ENCODE measurements at places on chromosomes 11 and 22.

DNA sequence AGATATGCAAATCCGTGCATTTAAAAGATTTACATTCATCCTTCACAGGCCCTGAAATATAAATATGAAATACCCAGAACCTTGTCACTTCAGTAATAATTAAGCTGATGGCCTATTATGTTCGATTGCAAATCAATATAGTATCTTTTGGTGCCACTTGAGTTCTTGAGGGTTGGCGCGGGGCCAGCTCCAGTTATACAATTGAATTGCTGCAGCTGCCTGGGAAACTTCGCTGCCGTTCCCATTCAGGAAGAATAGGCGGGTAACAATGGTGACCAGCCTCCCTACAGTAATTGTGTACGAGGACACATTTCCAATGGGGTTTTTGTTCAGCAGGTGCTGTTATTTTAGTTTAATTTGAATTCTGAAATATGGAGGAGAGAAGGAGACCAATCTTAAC, 451.2 kb downstream of the INSC start:
- DNase-seq, result no peak

GRCh38 chr11:63532799-63533475, 3.7 kb upstream of the PLAAT4 start:
- no peak for DNase-seq

GRCh38 chr11:117587416-117587815, 209.6 kb downstream of the DSCAML1 start:
- DNase-seq, result no peak

DNA sequence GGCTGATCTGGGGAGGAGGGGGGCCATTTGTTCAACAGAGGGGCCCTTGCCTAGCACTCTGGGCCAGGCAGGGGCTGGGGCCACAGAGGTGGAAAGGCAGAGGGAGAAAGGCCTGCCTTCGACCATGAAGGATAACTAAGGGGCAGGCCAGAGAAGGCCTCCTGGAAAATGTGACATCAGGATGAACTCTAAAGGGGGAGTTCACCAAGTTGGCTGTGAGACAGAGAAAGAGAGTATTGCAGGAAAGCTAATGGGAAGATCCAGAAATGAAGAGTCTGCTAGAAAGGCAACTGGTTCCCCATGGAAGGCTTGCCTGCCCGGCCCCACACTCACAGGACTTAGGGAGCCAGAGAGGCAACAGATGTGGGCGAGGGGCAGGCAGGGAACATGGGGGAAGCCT, 16.3 kb downstream of the CSNK1E start:
- DNase-seq, result no peak

- no peak for DNase-seq
These were observed 114.6 kb upstream of the SESN3 start for GRCh38 chr11:95345651-95346050.

DNA sequence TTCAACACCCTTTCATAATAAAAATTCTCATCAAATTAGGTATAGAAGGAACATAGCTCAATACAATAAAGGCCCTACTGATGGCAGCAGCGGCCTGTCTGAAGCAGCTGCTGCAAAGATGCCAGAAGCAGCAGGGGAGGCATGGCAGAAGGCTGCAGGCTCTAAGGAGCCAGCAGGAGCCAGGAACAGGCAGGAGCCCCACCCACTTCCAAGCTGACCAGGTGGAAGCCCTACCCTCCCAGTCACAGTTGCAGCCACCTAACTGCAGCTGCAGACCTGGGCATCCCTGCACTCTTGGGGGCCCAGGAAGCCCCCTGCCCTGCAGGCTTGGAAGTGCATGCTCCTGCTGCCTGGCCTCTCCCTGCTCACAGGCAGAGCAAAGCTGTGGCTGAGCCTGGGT, 18.2 kb upstream of the OR6A2 start:
- no peak for DNase-seq

GRCh38 chr11:131756479-131757110, 386.2 kb downstream of the NTM start:
- no peak for DNase-seq

DNA sequence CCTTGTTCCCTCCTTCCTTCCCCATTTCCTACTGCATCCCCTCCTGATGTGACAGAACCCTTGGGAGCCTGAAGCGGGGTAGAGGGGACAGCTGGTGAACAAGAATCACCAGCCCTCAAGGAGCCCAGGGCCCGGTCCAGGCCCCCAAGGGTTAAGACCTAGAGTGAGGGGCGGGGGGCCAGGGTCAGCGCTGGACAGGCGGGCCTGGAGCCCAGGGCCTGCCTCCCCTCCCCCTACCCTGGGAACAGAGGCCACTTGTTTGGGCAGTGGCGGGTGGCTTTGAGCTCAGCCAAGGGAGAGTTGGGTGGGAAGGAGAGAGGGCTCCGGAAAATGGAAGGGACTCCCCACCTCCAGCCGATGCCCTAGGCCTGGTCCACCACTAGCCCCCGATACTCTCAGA, 2.1 kb downstream of the ARAP1 start:
- no peak for DNase-seq

- no peak for DNase-seq
These were observed 40.8 kb upstream of the MYO18B start for GRCh38 chr22:25701056-25701780.

- DNase-seq, result no peak
These were observed 7.4 kb upstream of the ATXN10 start for GRCh38 chr22:45664136-45664646.

GRCh38 chr11:2913776-2914175, 15.4 kb downstream of the PHLDA2 start:
- no peak for DNase-seq

- no peak for DNase-seq
These were observed 115.2 kb upstream of the TIMP3 start for GRCh38 chr22:32686354-32686753.

GRCh38 chr11:110513259-110513801, 83.6 kb downstream of the FDX1 start:
- DNase-seq, result no peak

- no peak for DNase-seq
These were observed 38.5 kb downstream of the C11orf58 start for GRCh38 chr11:16776711-16777612.

DNA sequence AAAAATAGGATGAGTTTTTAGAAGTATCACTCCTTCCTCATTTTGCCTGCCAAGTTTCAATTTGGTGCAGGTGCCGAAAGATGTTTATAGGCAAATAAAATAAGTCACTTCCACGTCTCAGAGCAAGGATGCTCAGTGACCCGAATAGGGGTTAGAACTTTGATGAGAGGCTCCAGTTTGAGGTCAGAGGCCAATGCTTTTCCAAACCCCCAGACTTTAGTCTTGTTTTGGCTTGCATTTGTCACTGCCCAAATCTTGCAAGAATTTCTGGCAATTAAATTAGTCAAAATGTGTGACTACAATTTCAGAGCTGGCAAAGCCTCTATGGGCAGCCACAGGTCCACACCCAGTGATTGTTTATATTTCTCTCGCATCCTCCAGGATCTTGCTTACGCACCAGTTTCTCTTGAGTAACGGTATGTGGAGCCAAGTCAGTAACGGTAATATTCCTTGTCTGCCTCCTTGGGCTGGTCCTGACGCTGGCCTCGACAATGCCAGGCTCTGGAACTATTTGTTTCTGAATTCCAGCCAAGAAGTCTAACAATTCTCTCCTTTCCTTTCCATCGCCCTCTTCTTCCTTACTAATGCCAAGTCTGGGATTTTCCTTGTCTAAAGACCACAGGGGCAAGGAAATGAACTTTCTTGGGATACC, 9.9 kb upstream of the NUP160 start:
- no peak for DNase-seq

DNA sequence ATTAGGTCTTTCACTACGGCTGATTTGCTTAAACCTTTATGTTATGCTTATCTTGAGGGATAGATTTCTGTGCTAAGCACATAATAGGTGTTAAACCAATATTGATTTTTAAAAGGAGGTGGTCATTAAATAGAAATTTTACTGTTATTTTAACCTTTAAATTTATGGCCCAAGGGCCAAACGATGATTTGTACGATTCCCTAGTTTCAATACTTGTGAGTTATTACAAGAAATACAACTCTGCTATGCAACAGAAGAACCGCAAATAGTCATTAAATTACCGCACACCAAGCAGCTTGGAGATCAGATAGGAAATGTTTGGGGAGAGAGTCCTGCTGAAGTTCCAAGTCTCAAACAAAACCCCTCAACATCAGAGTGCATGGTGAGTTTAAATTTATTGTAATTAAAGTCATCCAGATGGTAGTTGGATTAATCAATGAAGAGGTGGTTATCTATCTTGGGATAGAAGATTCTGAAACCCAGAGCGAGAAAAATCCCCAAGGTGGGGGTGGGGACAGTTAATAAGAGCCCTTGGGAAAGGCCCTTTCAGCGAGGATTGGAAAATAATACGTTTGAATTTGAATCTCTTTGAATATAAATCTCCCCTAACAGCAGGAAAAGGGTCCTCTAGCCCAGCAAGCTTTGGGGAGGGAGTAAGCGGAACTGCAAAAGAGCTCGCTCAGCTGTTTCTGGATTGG, 805 bp upstream of the QSER1 start:
- DNase-seq, result no peak

DNA sequence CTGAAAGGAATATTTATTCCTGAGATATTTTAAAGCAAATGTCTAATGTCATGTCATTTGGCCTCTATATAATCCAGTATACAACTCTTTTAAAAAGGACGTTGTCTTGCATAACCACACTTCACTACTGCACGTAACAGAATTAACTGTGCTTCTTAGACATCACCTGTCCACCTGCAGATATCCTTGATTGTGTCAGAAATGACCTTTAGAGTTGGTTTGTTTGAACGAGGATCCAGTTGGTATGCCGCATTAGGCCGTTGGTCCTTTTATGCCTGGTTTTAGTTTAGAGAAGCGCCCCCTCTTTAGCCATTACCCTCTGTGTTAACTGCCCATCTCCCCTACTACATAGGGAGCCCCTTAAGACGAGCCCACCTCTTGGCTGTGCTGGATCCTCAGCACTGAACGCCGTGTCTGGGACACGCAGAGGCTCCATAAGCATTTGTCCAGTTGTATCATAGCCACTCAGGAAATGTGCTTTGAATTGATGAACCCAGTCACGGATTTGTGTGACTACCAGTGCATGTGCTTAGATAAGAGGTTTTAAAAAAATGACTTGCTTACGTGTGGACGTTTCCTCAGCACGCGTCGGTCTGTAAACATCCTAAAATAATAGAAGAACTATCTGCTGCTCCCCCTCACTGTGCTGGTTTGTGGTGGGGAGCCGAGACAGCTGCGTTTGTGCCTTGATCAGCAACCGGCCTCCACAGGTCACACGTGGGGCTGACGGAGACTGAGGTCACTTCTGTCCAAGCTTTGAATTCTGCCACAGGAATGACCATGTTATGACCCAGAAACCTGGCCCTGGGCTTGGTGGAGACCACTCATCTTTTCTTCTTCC, 4.0 kb downstream of the MICAL2 start:
- no peak for DNase-seq

DNA sequence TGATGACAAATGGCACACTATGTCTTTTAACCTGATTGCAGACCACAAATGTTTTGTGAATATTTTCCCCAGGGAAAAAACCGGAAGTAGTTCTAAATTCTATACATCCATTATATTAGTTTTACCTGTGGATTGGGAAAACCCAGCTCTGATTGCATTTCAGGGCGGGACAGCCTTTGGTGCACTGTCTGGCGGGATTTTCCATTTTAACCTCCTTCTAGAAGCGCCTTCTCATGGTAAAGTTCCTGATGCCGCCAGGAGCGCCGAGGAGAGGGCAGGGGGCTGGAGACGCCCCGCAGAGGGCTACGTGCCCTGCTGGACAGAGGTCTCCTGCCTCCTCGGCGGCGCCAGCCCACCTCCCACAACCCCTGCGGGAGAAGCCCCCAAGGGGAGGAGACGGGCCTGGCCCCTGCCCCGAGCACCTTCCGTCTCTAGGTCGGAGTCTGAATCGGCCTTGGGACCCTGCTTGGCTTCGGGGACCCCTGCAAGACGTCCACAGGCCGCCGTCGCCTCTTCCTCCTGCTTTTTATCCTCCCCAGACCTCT, 1.2 kb upstream of the P2RX6 start:
- DNase-seq, result no peak

GRCh38 chr11:87275176-87275575, 237.4 kb downstream of the TMEM135 start:
- no peak for DNase-seq

- no peak for DNase-seq
These were observed 234.9 kb upstream of the CADM1 start for GRCh38 chr11:115739146-115739545.

GRCh38 chr11:115590254-115590653, 86.0 kb upstream of the CADM1 start:
- DNase-seq, result no peak

- DNase-seq, result no peak
These were observed 181.8 kb downstream of the CSNK2A3 start for GRCh38 chr11:11171285-11171684.

GRCh38 chr11:71364176-71364671, 84.0 kb downstream of the DHCR7 start:
- DNase-seq, result no peak

DNA sequence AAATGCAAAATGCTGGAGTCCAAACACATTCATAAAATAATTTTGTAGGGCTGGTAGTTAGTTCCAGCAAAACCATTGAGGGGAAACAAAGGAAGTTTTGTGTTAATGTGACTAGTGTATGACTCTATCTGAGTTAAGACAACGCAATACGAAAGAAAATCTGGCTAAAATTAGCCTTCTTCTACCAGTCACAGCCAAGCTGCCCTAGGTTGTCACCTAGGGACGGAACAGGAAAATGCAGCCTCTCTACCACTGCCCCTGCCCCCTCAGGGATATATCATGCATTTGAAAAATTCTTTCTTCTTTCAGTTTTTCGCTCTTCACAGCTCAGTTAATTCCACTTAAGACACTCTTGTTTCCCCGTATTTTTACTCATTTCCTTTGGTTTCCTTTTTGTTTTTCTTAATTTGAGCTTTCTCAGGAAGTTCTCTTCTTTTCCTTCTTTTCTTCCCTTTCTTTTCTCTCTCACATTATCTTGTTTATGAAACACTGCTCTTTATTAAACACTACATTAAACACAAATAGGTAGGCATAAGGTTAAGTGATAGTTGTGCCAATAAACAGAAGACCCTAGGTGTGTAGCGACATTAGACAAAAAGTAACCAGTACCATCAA, 30.6 kb downstream of the KIRREL3 start:
- no peak for DNase-seq

GRCh38 chr11:128022007-128022368, 565.4 kb downstream of the ETS1 start:
- DNase-seq, result no peak

GRCh38 chr11:125514336-125515101, 18.5 kb upstream of the FEZ1 start:
- no peak for DNase-seq

GRCh38 chr22:35678836-35679235, 30.6 kb downstream of the APOL6 start:
- DNase-seq, result no peak

DNA sequence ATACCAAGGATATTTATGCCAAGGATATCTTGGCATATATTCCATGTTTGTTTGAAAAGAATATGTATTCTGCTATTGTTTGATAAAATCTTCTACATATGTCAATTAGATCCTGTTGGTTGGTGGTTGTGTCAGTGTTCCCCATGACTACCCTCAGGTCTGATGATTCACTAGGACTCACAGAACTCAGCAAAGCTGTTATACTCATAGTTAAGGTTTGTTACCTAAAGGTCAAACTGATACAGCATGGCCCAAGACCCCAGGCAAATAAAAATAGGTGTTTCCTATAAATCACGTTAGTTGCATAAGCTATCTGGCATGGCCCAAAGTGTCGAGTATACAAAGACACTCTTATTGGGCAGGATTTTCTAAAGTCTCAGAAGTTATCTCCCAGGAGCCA, 30.2 kb upstream of the B3GNT6 start:
- no peak for DNase-seq

All from ascending aorta (tissue), 2 donors.